ENCODE measurements at places on chromosomes 4 and X. TPM values are rescaled to one million over a fixed set of nuclear protein-coding genes. Genes with fewer than 3 reads are reported as not detected.

GRCh38 chr4:6296026-6296425 lies 26.4 kb downstream of the WFS1 start:
- DNase-seq, result no peak
- no peak overlapping the region for H3K4me3 ChIP-seq
- no peaks in the 10 kb centered on the region for H3K36me3 ChIP-seq
- no peak overlapping the region for H3K27ac ChIP-seq
- H3K4me1 ChIP-seq, result peaks cover 6% of the 10 kb centered on the region

Gene MAOA
- total RNA-seq, result 80.9 TPM

Gene IL3RA
- total RNA-seq, result 1.8 TPM

DNA sequence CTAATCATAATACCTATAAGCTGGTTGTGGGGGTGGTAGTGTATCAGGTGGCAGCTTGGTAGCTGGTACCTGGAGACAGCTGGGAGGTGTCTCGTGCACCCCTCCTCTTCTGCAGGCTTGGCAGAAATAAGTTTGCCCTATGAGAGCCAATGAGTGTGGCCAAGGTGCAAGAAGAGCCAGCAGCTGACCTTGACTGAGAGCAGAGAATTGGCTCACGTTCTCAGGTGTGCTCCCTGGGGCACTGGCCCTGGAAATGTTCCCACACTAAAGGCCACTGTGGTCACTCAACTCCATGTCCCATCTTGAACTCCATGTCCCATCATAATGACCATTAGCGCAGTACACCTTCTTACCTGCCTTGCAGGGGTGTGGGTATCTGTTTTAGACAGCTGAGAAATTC lies 13.4 kb downstream of the TRMT44 start:
- H3K36me3 ChIP-seq, result no peaks in the 10 kb centered on the region
- no peak overlapping the region for H3K4me3 ChIP-seq
- no peaks in the 10 kb centered on the region for H3K27me3 ChIP-seq
- no peaks in the 10 kb centered on the region for H3K4me1 ChIP-seq
- no peak overlapping the region for H3K27ac ChIP-seq

DNA sequence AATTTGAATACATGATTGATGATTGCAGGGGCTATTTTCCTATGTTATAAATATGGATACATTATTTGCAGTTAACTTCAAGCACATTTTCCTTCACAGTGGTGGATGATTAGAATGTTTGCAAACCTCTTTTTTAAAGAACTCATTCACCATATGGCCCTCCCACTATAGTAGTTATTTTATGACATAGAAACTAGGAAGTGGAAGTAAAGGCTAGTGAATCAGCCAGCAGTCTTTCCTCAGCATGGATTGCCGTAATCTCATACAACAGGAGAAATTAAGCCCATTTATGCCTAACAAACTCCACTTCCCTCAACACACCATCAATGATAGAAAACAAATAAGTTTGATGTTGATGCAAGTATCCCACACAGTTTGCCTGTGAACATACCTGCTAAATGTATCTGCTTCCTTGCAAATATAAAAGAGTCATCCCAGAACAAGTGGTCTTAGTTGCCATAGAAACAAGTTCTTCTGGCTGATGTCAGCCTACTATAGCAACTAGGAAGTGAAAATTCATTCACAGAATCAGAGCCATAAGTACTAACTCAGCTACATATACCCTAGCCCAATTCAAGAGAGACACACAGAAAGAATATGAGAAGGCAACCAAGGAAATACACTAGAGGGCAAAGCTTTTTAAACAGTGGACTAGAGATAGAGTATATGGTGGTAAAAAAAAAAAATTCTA lies 100.9 kb upstream of the RADX start:
- H3K4me3 ChIP-seq, result no peak overlapping the region
- no peak for DNase-seq
- H3K27ac ChIP-seq, result no peak overlapping the region
- no peaks in the 10 kb centered on the region for H3K27me3 ChIP-seq
- H3K4me1 ChIP-seq, result no peaks in the 10 kb centered on the region

- DNase-seq, result no peak
- no peaks in the 10 kb centered on the region for H3K4me1 ChIP-seq
- no peak overlapping the region for H3K27ac ChIP-seq
- H3K36me3 ChIP-seq, result no peaks in the 10 kb centered on the region
- no peaks in the 10 kb centered on the region for H3K27me3 ChIP-seq
Measured at GRCh38 chrX:10600479-10600878, 19.9 kb downstream of the MID1 start.

DNA sequence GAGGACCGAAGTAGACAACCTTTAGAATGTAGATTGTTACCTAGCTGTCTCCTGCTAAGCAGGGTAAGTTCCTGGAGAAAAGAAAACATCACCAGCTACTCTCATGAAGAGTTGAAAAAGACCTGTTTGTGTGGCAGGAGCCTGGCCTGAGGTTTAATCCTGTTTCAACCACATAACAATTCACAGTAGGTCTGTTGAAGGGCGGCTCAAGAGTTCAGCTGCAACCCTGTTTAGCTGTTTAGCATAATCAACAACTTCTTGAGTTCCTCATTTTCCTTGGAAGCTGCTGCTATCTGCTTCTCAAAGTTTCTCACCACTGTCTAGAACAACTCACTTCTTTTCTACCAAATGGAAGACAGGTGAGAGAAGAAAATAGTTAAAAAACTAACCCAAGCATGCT lies 170.4 kb upstream of the TET2 start:
- H3K4me1 ChIP-seq, result no peaks in the 10 kb centered on the region
- no peak overlapping the region for H3K27ac ChIP-seq
- H3K36me3 ChIP-seq, result no peaks in the 10 kb centered on the region
- DNase-seq, result no peak
- H3K4me3 ChIP-seq, result no peak overlapping the region

GRCh38 chr4:80112236-80112635 lies 39.2 kb upstream of the ANTXR2 start:
- no peak overlapping the region for H3K4me3 ChIP-seq
- no peak for DNase-seq
- no peak overlapping the region for H3K27ac ChIP-seq
- H3K4me1 ChIP-seq, result no peaks in the 10 kb centered on the region

DNA sequence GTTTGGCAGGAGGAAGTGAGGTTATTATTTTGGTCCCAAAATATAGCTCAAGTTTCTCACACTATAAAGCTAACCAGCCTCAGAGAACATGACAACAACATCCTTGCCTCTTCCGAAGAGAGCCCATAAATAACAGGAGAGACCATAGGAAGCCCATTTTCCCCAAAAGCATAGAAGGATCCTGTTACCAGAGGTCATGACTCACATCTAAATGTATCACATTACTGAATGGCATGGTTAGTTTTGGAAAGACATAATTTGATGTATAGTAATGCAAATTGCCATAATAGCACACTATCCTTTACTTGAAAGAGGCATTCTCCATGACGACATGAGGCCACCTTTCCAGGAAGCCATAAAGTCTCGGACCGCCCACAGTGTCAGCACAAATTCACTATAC lies 238.8 kb upstream of the GRIA3 start:
- no peak overlapping the region for H3K4me3 ChIP-seq
- no peak for DNase-seq
- H3K4me1 ChIP-seq, result no peaks in the 10 kb centered on the region
- no peaks in the 10 kb centered on the region for H3K36me3 ChIP-seq
- H3K27ac ChIP-seq, result no peak overlapping the region

DNA sequence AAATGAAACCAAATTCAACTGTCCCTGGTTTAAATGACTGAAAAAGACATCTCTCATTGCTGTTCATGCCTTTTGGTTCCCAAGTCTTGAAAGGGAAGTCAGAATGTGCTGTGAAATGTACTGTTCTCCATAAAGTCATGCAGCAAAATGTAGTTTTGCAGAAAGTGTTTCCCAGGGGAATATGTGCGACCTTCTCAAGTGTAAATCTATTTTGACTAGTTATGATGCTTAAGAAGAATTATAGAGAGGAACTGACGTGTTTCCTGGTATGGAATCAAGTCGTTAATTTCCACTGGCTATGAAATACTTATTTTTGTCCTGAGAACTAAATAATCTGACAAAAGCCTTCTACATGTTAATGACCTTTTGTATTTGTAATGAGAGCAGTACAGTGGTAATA lies 223.1 kb downstream of the CLCN4 start:
- H3K27me3 ChIP-seq, result no peaks in the 10 kb centered on the region
- no peaks in the 10 kb centered on the region for H3K36me3 ChIP-seq
- no peak for DNase-seq
- H3K4me3 ChIP-seq, result no peak overlapping the region
- no peaks in the 10 kb centered on the region for H3K4me1 ChIP-seq

- no peak for DNase-seq
- H3K36me3 ChIP-seq, result no peaks in the 10 kb centered on the region
- H3K27me3 ChIP-seq, result no peaks in the 10 kb centered on the region
- H3K4me3 ChIP-seq, result no peak overlapping the region
Measured at GRCh38 chr4:188452097-188452496, 312.9 kb downstream of the TRIML1 start.

GRCh38 chrX:74613370-74614092 lies 893 bp downstream of the RLIM start:
- H3K4me3 ChIP-seq, result peak overlapping the region; percentile 86
- H3K27ac ChIP-seq, result peak overlapping the region; percentile 90
- no peak for DNase-seq
- H3K27me3 ChIP-seq, result no peaks in the 10 kb centered on the region
- no peaks in the 10 kb centered on the region for H3K4me1 ChIP-seq
- H3K36me3 ChIP-seq, result no peaks in the 10 kb centered on the region

DNA sequence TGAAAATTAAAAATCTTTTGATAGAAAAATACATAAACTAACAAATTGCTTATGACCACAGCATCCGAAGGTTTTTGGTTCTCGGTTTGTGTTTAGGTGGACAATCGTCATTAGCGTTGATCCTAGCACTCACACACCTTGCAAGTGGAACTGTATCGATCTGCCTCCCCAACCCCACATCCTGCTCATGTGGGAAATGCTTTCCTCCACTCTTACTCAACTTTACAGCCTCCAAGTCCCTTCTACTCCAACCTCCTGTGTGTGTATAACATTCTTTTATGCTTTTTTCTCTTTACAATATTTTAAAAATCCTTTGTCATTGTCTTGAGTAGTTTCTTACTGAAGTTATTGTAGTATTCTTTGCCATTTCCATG lies 15.6 kb upstream of the TMEM131L start:
- H3K4me1 ChIP-seq, result peaks cover 2% of the 10 kb centered on the region
- H3K27ac ChIP-seq, result no peak overlapping the region
- no peak overlapping the region for H3K4me3 ChIP-seq
- H3K36me3 ChIP-seq, result no peaks in the 10 kb centered on the region

Gene NCAPG
- 0.48 TPM for total RNA-seq

GRCh38 chr4:169269916-169270809 lies 593 bp downstream of the SH3RF1 start:
- no peaks in the 10 kb centered on the region for H3K27me3 ChIP-seq
- H3K4me1 ChIP-seq, result peaks cover 13% of the 10 kb centered on the region

Gene SYNPO2
- total RNA-seq, result 194 TPM

DNA sequence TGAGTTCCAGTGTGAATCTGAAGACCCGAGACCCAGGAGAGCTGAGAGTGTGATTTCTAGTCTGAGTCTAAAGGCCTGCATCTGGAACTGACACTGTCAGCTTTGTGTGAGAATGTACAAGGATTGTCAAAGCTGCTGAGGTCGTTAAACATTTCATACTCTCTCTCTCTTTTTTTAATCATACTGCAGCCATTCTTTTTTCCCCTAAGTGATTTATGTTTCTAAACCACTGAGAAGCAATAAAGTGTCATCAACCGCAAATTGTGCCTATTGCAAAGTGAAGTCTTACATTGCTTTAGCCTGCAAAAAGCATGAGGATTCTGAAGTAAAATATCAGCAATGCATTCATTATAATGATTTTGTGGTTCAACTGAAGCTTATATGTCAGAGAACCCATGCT lies 106.0 kb downstream of the ASMT start:
- no peaks in the 10 kb centered on the region for H3K36me3 ChIP-seq
- no peaks in the 10 kb centered on the region for H3K4me1 ChIP-seq
- H3K27ac ChIP-seq, result no peak overlapping the region
- no peaks in the 10 kb centered on the region for H3K27me3 ChIP-seq
- no peak for DNase-seq
- H3K4me3 ChIP-seq, result no peak overlapping the region

- H3K27ac ChIP-seq, result no peak overlapping the region
- H3K4me1 ChIP-seq, result no peaks in the 10 kb centered on the region
- no peaks in the 10 kb centered on the region for H3K27me3 ChIP-seq
Measured at GRCh38 chr4:78293821-78294301, 236.7 kb downstream of the FRAS1 start.

DNA sequence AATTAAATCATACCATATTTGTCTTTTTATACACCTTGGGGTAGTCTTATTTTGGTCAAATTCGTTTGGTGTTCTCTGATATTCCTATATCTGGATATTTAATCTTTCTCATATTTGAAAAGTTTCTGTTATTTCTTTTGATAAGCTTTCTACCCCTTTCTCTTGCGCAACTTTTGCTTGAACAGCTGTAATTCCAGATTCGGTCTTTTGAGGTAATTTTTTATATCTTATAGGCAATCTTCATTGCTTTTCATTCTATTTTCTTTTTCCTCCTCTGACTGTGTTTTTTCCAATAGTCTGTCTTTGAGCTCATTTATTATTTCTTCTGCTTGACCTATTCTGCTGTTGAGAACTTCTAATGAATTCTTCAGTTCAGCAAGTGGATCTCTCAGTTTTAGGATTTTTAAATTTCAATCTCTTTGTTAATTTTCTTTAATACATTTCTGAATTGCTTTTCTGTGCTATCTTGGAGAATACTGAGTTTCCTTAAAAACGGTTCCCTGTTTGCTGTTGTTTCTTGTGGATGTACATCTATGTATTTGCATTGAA lies 11.3 kb upstream of the MTHFD2L start:
- H3K4me3 ChIP-seq, result no peak overlapping the region
- no peak for DNase-seq
- no peaks in the 10 kb centered on the region for H3K27me3 ChIP-seq
- no peaks in the 10 kb centered on the region for H3K4me1 ChIP-seq

Gene TECRL
- not detected for total RNA-seq

Gene IGSF1
- 0.69 TPM for total RNA-seq

DNA sequence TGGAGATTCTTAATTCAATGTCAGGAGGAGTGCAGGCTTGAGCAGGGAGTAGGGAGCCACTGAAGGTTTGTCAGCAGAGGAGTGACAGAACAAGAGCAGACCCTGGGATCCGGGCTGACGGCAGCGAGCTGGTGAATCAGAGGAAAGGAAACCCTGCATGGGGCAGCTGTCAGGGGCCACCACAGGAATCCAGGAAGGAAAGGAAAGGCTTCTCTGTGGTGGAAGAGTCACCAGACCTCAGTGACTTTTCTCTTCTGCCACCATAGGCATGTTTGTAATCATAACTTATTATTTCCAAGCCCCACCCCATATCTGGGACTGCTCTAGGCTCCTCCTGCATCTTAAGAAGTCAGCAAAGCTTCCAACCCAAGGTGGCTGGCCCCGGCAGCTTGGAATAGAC lies 150.9 kb downstream of the BCOR start:
- H3K27ac ChIP-seq, result no peak overlapping the region
- no peaks in the 10 kb centered on the region for H3K4me1 ChIP-seq
- no peaks in the 10 kb centered on the region for H3K27me3 ChIP-seq

- no peaks in the 10 kb centered on the region for H3K27me3 ChIP-seq
- H3K36me3 ChIP-seq, result no peaks in the 10 kb centered on the region
- H3K4me1 ChIP-seq, result no peaks in the 10 kb centered on the region
- H3K27ac ChIP-seq, result no peak overlapping the region
- H3K4me3 ChIP-seq, result no peak overlapping the region
Measured at GRCh38 chr4:4901877-4902276, 42.4 kb downstream of the MSX1 start.

GRCh38 chr4:26732356-26732755 lies 128.3 kb upstream of the STIM2 start:
- H3K4me3 ChIP-seq, result no peak overlapping the region
- H3K27me3 ChIP-seq, result peaks cover 3% of the 10 kb centered on the region
- H3K4me1 ChIP-seq, result peaks cover 4% of the 10 kb centered on the region
- H3K27ac ChIP-seq, result no peak overlapping the region

Gene GPR101
- not detected for total RNA-seq

- DNase-seq, result no peak
- no peaks in the 10 kb centered on the region for H3K27me3 ChIP-seq
- H3K27ac ChIP-seq, result no peak overlapping the region
- H3K4me1 ChIP-seq, result no peaks in the 10 kb centered on the region
- H3K4me3 ChIP-seq, result peak overlapping the region; percentile 61
Measured at GRCh38 chrX:64394059-64394873, 986 bp downstream of the MTMR8 start.
